ENCODE measurements at places on chromosomes 2 and 18.

GRCh38 chr2:15829985-15830384 lies 110.4 kb upstream of the MYCN start:
- DNase-seq: no peak

GRCh38 chr2:74374509-74375205 lies 5.5 kb downstream of the DCTN1 start:
- peak; percentile 98 for DNase-seq

DNA sequence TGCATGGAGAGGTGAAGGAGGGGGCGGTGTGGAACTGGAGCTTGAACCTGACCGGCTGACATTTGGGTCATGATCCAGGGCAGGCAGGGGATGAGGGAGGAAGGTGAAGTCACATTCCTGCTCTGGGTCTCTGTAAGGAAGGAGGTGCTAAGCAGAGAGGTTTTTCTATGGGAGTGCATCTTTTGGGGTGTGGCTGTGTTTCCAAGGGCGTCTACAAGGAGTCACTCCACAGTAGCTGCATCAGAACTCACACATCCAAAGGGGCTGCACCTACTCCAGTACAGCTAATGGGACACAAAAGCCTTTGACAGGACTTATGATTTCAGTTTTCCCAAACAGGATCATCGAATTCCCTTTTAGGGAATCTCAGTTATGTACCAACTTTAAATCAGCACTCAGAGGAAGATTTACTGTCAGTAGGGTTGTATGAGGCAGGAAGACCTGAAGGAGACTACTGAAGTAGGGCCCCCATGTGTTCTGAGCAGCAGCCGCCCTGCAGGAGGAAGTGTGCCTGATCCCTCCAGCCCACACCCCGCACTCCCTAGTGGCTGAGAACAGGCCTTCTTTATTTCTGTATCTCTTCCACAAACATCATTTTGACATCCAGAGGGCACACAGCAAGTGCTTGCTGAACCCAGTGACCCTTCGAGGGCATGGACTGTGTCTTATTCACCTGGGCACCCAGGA lies 137.2 kb downstream of the CELF4 start:
- DNase-seq: no peak

- no peak for DNase-seq
Measured at GRCh38 chr2:16092861-16093638, 152.7 kb downstream of the MYCN start.

GRCh38 chr2:168434146-168434545 lies 21.9 kb upstream of the CERS6 start:
- peak; percentile 67 for DNase-seq

DNA sequence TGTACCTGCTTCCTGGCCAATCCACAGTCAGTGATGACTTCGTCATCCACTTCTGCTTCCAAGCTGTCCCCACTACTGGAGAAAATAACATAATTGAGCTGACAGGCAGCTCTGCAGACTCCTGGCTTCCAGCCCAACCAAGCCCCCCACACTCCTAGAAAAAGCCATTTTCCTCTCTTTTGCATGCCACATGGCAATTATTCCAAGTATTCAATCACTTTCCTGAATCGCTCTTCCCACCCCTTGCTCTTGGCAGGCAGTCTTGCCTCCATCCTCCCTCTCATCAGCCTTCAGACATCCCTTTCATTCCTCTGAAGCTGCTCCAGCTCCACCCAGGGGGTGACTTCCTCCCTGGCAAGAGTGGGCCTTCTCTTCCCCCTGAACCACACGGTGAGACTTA lies 14.3 kb upstream of the ST8SIA5 start:
- DNase-seq: peak; percentile 70

Data from cerebellar cortex (tissue), 1 donor.